Hypothalamus (tissue), 51 donors: ENCODE measurements at places on chromosomes 6 and 20.

GRCh38 chr6:127971386-127971785 is 70.5 kb upstream of the THEMIS start:
- no peak for DNase-seq

DNA sequence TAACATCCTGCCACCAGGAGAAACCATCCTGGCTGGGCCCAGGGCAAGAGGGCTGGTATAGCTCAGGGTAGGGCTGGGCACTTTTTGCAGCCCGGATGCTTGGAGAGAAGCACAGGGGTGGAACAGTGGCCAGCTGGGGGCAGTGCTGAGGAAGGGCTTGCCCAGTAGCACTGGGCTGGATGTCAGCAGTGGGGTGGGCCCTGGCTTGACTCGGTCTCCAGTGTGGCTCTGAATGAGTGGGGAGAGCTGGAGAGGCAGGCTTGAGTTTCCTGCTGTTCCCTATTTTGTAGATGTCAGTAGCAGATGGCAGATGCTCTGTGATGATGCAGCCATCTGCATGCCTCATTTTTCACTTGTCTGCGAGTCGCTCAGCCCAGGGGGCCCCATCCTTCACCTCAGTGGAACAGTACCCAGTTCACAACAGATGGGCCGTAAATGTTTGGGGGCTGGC is 56.3 kb upstream of the TULP1 start:
- DNase-seq = no peak

GRCh38 chr6:166029506-166029905 is 138.1 kb downstream of the TBXT start:
- DNase-seq = no peak

- DNase-seq = no peak
These were observed 126.9 kb downstream of the KCNQ5 start for GRCh38 chr6:72748759-72749158.

DNA sequence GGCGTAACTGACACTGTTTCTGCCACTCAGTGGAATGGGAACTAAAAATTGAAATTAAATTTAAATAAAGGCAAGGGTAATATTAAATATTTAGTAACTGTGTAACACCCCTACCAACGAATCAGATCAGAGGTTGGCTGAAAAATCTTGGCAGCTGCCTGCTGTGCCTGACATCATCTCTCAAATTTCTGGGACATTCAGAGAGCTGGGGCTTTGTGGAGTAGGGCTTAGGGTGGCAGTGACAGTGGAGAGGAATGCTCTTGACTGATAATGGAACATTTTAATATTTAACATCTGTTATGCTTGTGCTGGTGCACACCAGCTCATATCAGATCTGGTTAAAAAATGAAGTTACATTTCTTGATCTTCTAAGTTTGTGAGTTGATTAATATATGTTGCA is 62.2 kb downstream of the RFPL4B start:
- DNase-seq = no peak

- no peak for DNase-seq
These were observed 3.8 kb downstream of the EZR start for GRCh38 chr6:158815379-158815724.

- no peak for DNase-seq
These were observed 12.1 kb upstream of the COL21A1 start for GRCh38 chr6:56259234-56260077.

DNA sequence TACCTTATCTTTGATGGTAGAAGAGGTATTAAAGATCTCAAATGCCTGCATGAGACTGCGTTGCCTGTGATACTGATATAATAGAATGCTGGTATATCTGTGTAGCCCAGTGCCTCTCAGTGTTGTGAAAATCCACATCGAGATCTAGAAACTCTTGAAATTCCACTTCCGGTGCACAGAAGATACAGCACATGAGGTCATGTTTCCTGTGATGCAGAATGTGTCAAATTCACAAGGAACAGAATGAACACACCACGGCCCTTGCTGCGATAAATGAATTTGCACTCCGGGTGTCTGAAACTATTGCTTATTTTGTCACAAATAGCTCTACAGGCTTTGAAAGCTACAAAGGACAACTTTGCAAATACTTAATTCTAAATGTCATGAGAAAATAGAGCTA is 687.9 kb upstream of the AGPAT4 start:
- no peak for DNase-seq

DNA sequence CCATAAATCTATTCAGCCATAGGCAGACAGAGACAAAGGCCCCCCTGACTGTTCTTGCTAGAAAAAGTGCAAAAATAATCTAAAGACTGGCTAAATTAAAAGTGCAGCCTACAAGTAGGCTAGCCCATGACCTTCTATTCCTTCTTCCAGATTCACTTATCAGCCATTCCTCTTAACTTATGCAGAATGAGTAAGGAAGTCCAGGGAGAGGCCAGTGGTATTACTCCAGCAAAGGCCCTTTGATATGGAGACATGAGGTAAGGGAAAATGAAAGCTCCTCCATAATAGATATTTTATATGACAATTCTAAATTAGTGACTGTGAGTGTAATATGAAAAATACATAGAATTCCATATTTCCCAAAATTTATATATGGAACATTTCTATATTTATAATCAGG is 199.4 kb downstream of the TBC1D32 start:
- DNase-seq = no peak

GRCh38 chr20:14950633-14951032 is 613.2 kb upstream of the FLRT3 start:
- DNase-seq = no peak

DNA sequence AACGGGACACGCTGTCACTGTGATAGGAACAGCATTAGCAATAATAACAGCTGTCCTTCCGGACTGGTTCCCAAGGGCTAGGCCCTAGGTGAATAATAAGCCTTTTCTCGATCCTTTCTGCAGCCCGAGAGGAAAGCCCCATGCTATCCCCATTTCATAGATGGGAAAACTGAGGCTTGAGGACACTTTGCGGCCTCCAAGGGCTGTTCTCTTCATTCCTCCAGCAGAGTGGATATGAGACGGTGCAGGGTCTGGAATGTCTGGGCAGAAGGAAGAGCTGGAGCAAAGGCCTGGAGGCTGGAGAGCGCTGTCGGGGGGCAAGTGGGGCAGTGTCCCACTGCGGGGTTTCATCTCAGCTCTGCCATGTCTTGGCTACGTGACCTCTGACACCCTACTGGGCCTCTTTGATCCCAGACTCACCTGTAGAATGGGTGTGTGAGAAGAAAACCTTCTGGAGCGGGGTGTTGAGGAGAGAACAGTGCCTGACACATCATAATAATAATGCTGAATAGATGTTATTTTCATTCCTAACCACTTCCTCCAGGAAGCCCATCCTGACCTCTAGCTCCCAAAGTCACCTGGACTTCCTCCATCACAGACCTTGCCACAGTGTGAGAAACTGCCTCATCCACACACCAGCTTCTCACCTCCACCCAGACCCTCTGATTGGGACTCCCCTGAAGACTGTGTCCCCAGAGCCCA is 74.8 kb downstream of the CEBPB start:
- no peak for DNase-seq

DNA sequence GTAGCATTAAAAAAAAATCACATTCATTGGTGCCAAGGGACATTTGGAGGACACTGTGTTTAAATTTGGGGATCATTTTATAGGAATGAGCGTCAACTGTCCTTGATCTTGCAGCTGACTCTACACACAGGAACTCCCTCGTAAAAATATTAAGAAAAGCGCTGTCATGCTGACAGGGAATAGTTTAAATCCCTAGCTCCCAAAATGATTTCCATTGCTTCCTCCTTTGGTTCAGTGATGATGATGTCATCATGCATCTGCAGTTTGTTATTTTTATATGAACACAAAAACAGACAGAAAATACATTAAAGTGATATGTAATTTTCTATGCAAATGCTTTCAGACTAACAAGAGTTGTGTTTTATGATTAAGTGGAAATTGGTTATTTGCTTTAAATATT is 275.6 kb downstream of the BTBD9 start:
- no peak for DNase-seq

- no peak for DNase-seq
These were observed 189.2 kb downstream of the ADGB start for GRCh38 chr6:146787876-146788508.

DNA sequence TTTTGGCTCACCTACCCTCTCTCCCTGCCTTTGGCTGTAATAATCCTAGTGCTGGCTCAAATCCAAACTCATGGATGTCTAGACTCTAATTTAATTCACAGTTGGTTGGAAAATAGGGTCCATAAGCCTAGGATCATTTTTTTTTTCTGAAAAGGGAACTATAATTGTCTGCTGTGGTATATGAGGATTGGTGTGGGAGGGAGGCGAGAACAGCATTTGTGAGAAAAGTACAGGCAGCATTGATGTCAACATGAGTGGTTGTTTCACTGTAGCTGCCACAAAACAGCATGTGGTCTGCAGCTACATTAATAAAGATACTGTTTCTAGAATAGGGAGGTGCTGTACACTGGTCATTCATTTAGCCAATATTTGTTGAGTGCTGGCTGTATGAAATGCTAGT is 18.6 kb upstream of the POLR1H start:
- no peak for DNase-seq

GRCh38 chr6:5471044-5471443 is 209.7 kb downstream of the FARS2 start:
- peak; percentile 45 for DNase-seq

- no peak for DNase-seq
These were observed 42.2 kb downstream of the CEBPB start for GRCh38 chr20:50232651-50233324.

GRCh38 chr6:150327117-150327774 is 41.6 kb upstream of the IYD start:
- DNase-seq = no peak

- no peak for DNase-seq
These were observed 8.9 kb downstream of the CYP21A2 start for GRCh38 chr6:32047084-32047478.

DNA sequence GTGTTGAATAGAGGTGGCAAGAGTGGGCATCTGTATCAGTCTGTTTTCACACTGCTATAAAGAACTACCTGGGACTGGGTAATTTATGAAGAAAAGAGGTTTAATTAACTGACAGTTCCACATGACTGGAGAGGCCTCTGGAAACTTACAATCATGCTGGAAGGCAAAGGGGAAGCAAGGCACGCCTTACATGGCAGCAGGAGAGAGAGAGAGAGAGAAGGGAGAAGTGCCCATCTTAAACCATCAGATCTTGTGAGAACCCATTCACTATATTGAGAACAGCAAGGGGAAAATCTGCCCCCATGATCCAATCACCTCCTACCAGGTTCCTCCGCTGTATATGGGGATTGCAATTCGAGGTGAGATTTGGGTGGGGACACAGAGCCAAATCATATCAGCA is 18.6 kb upstream of the PPP1R14C start:
- DNase-seq = no peak

GRCh38 chr6:69866770-69867638 is 648 bp downstream of the COL19A1 start:
- peak; percentile 14 for DNase-seq

GRCh38 chr6:105869835-105870440 is 216.2 kb upstream of the PRDM1 start:
- no peak for DNase-seq

DNA sequence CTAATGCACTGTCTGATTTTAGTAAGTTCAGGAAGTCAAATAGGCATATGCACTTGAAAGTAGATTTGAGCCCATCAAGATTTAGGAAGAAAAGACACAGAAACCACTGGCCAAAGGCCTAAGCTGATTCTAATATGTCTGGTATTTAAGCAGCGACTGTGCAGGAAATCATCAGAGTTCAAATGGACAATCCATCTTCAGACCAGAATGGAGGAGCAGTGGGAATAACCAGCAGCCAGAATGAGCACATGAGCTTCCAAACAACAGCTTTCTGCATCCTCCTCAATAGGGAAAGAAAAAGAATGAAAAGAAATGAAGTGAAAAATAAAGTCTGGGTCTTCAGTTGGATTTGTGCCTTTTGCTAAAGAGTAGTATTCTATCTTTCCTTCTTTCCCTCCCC is 50.6 kb downstream of the SOD2 start:
- no peak for DNase-seq

DNA sequence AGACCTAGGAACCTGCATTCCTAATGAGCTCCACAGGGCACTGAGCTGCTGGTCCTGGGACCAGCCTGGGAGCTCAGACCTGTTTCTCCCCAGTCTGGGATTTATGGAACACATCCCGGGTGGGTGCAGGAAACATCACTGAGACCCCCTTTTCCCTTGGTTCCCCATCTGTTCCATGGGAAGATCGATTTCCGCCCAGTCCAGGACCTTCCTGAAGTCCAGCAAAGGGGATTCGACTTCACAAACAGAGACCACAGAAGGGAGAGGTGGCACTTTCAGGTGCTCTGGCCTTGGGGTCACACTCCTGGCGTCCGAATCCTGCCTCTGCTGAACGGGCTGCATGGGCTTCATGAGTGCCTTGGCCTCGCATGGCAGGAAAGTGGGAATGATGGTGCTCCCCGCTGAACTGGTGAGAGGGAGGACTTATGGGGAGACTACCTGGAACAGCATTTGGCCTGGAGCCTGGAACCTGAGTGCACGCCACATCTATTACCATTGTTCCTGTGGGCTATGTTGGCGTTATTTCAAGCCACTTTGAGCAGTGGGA is 296.3 kb downstream of the TAF4 start:
- no peak for DNase-seq

GRCh38 chr6:65248101-65248610 is 458.9 kb downstream of the EYS start:
- DNase-seq = no peak

- DNase-seq = no peak
These were observed 57.7 kb downstream of the SNX5 start for GRCh38 chr20:17910828-17911294.

DNA sequence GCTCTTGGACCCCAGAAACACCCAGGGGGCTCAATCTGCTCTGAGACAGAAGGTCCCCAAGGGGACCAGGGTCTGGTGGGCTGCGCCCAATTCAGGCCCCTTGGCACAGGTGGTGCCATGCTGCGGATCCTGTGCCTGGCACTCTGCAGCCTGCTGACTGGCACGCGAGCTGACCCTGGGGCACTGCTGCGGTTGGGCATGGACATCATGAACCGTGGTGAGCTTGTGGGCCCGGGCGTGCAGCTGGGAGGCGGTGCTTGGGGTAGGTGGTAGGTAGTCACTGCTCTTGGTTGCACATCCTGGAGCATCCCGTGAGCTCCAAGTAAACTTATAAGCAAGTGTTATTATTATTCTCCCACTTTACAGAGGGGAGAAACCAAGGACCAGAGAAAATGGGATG is at the start of gene BPIFB6:
TSS of gene BPIFB6 (plus strand) at position 118 of the 400 bp plus-strand sequence. CDS start at position 118, 0 bp downstream.
- no peak for DNase-seq

GRCh38 chr6:88492241-88492640 is 326.1 kb upstream of the CNR1 start:
- no peak for DNase-seq

GRCh38 chr6:148370176-148370575 is 27.5 kb downstream of the SASH1 start:
- DNase-seq = no peak

GRCh38 chr20:56629464-56630085 is 469 bp downstream of the TFAP2C start:
- no peak for DNase-seq

DNA sequence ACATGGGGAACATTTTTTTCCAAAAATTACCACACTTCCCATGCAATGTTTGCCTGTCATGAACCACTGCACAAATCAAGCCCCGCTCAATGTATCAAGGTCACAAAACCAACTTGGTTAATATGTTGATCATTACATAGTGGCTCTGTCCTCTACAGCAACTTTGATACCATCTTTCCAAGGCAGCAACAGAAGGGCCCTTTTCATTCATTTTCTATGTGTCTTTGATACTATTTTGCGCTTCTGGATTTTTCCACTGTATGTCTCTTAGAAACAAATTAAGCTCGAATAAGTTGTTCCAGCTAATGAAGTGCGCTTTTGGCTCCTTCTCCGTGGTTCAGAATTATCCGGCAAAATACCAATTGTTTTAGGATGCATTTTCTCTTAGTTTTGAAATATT is 1.5 kb downstream of the ZHX3 start:
- no peak for DNase-seq
